ENCODE measurements at places on chromosomes 3 and 15.

- no peak for DNase-seq
These were observed 705 bp downstream of the DLL4 start for GRCh38 chr15:40929660-40930429.

DNA sequence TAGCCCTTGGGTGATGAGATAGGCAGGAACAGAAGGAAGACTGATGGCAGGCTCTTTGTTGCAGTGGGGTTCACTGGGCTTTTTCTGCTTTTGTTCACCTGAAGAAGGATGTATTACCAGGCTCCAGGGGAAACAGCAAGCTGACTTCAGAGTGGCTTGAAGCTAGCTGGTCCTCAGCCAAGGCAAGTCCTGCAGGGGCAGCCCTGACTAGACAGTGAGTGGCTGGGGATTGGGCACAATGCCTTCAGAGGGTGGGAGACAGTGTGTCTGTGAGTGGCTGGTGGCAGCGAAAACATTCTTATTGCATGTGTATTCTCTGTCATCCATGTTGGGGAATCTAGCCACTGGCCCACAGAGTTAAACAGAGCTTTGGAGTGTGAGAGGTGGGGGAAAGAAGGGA is 2.3 kb upstream of the TEX264 start:
- DNase-seq, result no peak

- no peak for DNase-seq
These were observed 948.2 kb downstream of the EPHA3 start for GRCh38 chr3:90055666-90056065.

DNA sequence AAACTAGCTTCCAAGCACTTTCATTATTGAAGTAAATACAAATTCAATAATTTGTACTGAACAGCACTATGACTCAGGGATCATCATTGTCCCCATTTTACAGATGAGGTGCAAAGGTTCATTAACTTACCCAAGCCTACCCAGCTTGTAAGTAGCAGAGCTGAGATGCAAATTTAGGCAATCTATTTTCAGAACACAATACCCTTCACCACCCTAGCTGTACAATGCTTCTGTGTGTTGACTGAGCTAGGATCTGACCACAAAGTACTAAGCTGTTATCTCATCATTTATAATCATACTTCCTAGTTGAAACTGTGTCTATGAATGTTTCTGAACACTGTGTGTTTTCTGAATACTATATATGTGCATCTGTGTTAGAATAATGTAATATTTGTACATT is 3.2 kb upstream of the ILDR1 start:
- DNase-seq, result no peak

DNA sequence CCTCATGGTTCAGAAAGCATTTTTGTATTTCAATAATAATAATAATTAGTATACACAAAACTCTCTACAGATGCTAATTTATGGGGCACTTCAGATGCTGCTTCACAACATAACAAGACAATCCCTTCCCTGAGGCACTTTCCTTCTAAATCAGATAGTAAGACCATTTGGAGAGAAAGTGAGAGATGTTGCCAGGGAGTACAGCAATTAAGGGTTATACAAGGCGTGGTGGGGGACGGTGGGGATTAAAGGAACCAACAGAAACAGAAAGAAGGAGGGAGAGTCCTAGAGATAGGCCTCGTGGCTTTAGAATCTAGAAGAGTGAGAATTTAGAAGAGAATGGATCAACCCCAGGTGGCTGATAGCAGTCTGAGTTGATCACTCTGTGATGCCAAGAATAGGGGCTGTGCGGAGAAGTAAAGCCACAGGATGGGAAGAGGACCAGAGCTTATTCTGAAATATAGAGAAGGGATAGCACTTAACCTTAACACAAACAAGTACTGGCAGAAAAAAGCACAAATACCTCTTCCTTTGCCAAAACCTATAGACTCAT is 76.9 kb downstream of the ETFA start:
- no peak for DNase-seq

GRCh38 chr3:101896083-101896757 is 46.9 kb downstream of the NFKBIZ start:
- DNase-seq, result no peak

DNA sequence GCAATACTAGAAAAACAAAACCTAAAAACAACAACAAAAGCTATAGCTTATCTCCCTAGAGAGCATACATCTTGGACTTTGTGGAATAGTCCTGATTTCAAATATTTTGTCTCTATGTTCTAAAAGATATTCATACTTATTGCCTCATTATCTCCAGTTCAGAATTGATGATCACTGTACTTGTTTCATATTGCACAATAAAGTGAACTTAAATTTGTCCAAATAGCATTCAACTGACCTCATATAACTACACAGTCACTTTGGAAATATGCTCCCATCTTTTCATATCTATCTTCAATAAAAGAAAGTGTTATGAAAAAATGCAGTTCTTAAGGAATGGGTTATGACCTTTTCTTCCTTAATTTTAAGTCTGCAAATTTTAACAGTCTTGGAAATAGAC is 228.6 kb upstream of the CMC1 start:
- DNase-seq, result no peak

GRCh38 chr15:80695911-80696661 is 976 bp downstream of the ABHD17C start:
- no peak for DNase-seq

- no peak for DNase-seq
These were observed 10.6 kb downstream of the RAB6B start for GRCh38 chr3:133884887-133885711.

GRCh38 chr3:98536456-98537017 is 4.8 kb downstream of the GPR15 start:
- DNase-seq, result no peak

DNA sequence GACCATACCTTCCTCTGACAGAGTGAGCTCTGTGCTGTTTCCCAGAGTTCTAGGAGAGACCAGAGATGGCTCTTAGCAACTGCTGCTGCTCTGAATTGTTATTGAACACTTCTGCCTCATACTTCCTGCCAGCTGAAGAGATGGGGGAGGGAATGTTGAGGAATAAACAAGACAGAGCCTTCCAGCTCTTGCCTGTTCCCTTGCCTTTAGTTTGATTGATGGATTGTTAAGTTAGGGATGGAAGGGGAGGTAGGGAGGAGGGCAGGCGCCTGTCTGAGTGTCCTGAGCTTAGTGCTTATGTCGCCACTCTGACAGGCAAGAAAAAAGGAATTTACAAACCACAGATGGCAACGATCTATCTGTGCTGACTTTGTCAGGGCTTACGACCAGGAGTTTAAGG is 42.8 kb downstream of the ZNF609 start:
- peak; percentile 35 for DNase-seq

GRCh38 chr15:73378089-73378488 is 9.3 kb upstream of the HCN4 start:
- no peak for DNase-seq

GRCh38 chr15:54017959-54018358 is 39.7 kb downstream of the UNC13C start:
- no peak for DNase-seq

DNA sequence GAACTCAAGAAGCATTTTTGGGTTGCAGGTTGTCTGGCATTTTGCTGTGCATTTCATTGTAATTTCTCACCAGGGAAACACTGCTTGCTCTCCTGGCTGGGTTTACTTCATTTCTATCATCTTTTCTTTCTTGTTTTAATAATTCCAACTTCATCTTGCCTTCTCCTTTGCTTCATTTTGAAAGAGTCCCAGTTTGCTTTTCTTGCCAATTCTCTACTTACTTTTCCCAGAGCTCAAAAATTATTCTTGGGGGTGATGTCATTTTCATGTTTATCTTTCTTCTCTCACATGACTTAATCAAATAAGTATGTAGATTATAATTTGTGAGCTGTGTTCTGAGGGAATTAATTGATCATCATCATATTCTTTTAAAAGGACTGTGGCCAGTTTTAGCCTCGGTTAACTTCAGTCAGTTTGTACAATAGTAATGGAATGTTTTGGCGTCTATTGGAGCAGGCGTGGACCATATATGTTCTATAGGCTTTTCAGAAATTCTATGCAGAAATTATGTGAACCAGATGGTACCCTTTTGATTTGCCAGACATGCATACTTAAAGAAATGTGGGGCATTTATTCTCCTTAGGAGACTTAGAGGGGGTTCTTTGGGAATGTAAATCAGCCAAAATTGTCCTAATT is 30.1 kb downstream of the SH3GL3 start:
- DNase-seq, result no peak

GRCh38 chr3:43670635-43671522 is 19.9 kb upstream of the ABHD5 start:
- DNase-seq, result no peak

GRCh38 chr3:58688574-58688973 is 22.0 kb upstream of the FAM3D start:
- DNase-seq, result no peak

GRCh38 chr3:116064646-116065045 is 380.6 kb downstream of the LSAMP start:
- DNase-seq, result no peak

GRCh38 chr15:43209059-43209824 is 11.6 kb downstream of the EPB42 start:
- no peak for DNase-seq

GRCh38 chr3:48364840-48365239 is 7.2 kb upstream of the FBXW12 start:
- DNase-seq, result no peak

DNA sequence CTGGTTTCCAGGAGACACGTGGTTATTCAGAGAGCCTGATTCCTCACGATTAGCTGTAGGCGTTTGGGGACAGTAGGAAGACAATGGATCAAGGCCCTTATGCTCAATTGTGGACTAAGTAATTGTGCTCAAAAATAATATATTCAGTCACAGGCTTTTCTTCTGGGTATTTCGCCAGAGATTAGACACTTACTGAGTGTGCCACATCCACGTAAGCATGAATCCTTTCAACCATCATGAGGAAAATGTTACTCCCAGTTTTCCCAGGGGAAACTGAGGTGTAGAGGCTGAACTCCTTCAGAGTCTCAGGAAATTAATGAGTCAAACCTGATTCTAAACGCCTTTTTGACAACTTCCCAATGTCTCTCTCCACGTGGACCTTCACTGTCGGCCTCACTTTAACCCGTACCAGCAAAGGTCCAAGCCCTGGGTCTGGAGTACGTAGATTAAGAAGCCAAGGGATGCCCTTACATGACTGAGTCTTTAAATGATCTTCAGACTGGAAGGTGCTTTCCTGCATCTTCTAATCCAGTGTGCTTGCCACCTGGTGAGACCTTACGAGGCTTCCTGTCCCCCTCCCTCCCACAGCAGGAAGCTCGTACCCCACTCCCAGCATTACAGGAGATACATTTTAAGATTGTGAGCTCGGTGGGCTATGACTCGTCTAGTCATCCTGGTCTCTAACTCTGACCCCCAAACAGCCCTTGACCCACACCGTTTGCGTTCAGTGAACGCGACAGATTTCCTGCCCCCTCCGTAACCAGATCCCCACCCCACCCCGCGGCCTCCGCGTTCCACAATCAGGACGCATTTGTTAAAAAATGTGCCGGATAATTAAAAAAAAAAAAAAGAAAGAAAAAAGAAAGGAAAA is 1.7 kb downstream of the PKM start:
- no peak for DNase-seq

- no peak for DNase-seq
These were observed 5.4 kb downstream of the CORO2B start for GRCh38 chr15:68583936-68584755.

- DNase-seq, result no peak
These were observed 32.4 kb upstream of the ALCAM start for GRCh38 chr3:105334138-105334882.

GRCh38 chr3:36032180-36033047 is 347.9 kb upstream of the STAC start:
- DNase-seq, result no peak

DNA sequence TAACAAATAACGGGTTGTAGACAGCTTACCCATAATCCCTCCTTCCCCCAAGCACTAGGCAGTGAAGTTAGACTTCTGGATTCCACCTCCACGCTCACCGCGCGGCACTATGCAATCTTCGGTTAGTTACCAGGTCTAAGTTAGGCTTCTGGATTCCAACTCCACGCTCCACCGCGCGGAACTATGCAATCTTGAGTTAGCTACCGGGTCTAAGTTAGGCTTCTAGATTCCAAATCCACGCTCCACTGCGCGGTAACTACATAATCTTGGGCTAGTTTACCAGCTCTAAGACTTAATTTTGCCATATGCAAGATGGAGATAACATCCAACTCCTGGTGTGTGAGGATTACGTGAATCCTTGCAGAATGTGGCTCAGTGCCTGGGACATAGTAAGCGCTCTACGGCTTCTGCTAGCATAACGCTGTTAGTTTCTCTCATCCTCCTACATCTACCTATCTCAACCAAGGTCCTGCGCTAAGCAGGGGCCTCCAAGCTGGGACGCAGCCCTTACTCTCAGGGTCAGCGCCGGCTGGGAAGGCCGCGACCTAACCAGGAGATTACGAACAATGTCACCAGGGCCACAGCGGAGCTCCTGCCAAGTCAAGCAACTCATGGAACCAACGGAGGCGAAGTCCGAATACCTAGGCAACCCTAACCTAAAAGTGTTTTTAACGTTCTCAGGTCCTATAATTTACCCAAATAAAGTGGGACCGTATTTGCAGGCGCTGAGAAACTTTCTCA is 497 bp upstream of the RPLP1 start:
- no peak for DNase-seq

- DNase-seq, result no peak
These were observed 25.3 kb upstream of the PIAS1 start for GRCh38 chr15:68028888-68029207.

GRCh38 chr3:176789281-176789705 is 408.0 kb downstream of the TBL1XR1 start:
- no peak for DNase-seq

DNA sequence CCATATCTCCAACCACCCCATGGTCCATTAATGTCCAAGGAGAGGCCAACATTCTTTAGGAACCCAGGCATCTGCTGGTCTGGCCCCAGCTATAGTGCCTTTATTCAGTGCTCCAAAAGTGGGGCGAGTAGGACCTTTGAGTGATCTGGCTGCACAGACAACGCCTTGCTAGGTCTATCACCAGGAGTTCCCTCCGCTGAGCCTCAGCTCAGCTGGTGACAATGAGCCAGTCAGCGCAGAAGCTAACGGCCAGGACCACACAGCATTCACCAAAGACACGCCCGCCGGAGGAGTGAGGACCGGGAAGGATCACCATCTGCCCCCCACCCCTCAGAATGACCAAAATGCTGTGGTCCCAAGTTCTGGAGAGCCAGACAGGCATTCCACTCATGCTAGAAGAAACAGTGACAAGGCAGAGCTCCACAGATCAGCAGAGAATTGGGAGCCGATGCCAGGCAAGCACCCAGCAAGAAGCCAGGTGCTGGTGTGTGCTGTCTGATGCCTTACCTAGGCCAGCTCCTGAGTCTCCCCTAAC is 19.0 kb downstream of the TBC1D2B start:
- DNase-seq, result no peak

GRCh38 chr3:76387000-76387399 is 601.7 kb upstream of the ZNF717 start:
- DNase-seq, result no peak

GRCh38 chr3:135182364-135182998 is 387.4 kb downstream of the EPHB1 start:
- no peak for DNase-seq

- DNase-seq, result no peak
These were observed 36.3 kb upstream of the RAB6B start for GRCh38 chr3:133932009-133932408.

GRCh38 chr15:48298914-48299313 is 32.3 kb upstream of the DUT start:
- DNase-seq, result no peak

Measured in NCI-H510A (cell line).